ENCODE measurements at places on chromosomes 12 and 14. TPM values are rescaled to one million over a fixed set of nuclear protein-coding genes. Genes with fewer than 3 reads are reported as not detected.
A peak's percentile ranks its signal among the peaks of the same experiment; 100 is the strongest.

- no peaks in the 10 kb centered on the region for H3K4me1 ChIP-seq
- no peak for DNase-seq
- no peaks in the 10 kb centered on the region for H3K27me3 ChIP-seq
- no peaks in the 10 kb centered on the region for H3K36me3 ChIP-seq
Measured at GRCh38 chr12:54294152-54294952, 6.5 kb downstream of the NFE2 start.

GRCh38 chr14:21915826-21916225, 242.2 kb upstream of the OR4E1 start:
- H3K27ac ChIP-seq, result no peak overlapping the region
- H3K4me1 ChIP-seq, result no peaks in the 10 kb centered on the region
- DNase-seq, result no peak
- H3K4me3 ChIP-seq, result no peak overlapping the region

DNA sequence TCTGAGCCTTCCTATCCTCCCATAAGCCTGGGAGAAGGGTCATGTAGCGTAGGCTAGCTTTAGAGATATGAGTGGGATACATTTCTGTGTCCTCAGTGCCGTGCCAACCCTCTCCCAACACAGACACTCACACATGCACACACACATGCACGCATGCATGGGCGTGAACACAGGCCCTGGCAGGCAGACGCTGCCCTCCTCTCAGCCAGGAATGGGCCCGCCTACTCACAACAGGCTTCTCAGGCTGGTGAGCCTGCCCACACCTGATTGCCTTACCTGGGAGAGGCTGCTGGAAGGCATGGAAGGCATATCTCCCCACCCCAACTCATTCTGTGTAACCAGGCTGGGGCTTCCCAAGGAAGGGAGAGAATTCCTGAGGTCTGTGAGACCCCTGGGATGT, 12.8 kb upstream of the ACVR1B start:
- no peaks in the 10 kb centered on the region for H3K27me3 ChIP-seq
- H3K4me1 ChIP-seq, result peaks cover 8% of the 10 kb centered on the region
- H3K27ac ChIP-seq, result no peak overlapping the region
- no peak for DNase-seq
- no peaks in the 10 kb centered on the region for H3K36me3 ChIP-seq

GRCh38 chr14:63964113-63964512, 111.3 kb downstream of the SYNE2 start:
- no peak for DNase-seq
- H3K27me3 ChIP-seq, result no peaks in the 10 kb centered on the region
- no peaks in the 10 kb centered on the region for H3K4me1 ChIP-seq
- H3K4me3 ChIP-seq, result no peak overlapping the region
- H3K27ac ChIP-seq, result no peak overlapping the region

DNA sequence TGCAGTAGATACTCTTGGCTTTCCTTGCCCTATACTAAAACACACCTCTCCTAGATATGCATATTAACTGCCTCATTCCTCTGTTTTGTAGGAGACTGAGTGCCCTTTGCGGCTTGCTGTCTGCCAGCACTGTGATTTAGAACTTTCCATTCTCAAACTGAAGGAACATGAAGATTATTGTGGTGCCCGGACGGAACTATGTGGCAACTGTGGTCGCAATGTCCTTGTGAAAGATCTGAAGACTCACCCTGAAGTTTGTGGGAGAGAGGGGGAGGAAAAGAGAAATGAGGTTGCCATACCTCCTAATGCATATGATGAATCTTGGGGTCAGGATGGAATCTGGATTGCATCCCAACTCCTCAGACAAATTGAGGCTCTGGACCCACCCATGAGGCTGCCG, 15.4 kb downstream of the TRAFD1 start:
- H3K36me3 ChIP-seq, result peaks cover 93% of the 10 kb centered on the region
- no peak overlapping the region for H3K4me3 ChIP-seq
- no peaks in the 10 kb centered on the region for H3K27me3 ChIP-seq
- H3K27ac ChIP-seq, result no peak overlapping the region

- H3K27me3 ChIP-seq, result no peaks in the 10 kb centered on the region
- H3K4me3 ChIP-seq, result no peak overlapping the region
- H3K36me3 ChIP-seq, result no peaks in the 10 kb centered on the region
Measured at GRCh38 chr14:26398616-26399015, 199.2 kb downstream of the NOVA1 start.

GRCh38 chr12:91074154-91074709, 16.4 kb upstream of the KERA start:
- DNase-seq, result no peak
- H3K4me3 ChIP-seq, result no peak overlapping the region
- H3K27ac ChIP-seq, result no peak overlapping the region
- H3K36me3 ChIP-seq, result no peaks in the 10 kb centered on the region
- no peaks in the 10 kb centered on the region for H3K4me1 ChIP-seq

DNA sequence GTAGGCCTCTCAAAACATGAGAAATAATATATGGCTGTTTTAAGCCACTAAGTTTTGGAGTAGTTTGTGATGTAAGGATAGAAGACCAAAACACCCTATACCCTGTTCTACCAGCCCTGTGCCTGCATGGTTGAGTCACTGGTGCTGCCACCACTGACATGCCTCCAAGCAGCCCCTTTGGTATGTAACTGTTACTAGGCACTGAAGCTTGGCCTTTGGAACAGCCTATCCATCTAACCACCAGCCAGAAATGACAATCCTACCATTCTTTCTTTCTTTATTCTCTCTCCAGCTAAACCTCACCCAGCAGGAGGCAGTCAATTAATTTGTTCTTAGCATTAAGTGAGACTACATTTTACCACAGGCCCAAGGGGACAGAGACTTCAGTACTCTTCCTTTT, 240.3 kb downstream of the MSRB3 start:
- H3K4me1 ChIP-seq, result no peaks in the 10 kb centered on the region
- no peaks in the 10 kb centered on the region for H3K36me3 ChIP-seq
- no peak for DNase-seq
- no peaks in the 10 kb centered on the region for H3K27me3 ChIP-seq
- H3K4me3 ChIP-seq, result no peak overlapping the region

DNA sequence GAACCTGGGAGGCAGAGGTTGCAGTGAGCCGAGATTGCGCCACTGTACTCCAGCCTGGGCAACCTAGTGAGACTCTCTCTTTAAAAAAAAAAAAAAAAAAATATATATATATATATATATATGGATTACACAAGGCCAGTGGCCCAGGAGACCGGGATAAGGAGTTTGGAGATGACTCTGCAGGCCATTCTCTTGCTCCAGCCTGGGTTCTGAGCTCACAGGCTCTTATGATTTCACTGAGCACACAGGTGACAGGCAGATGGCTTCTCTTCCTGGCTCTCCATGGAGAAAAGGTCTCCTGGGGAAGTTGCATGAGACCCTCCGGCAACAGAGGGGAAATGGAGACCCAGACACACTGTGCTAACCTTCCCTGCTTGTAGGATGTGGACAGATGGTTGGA, 98.7 kb upstream of the VASH1 start:
- H3K4me3 ChIP-seq, result no peak overlapping the region
- no peaks in the 10 kb centered on the region for H3K36me3 ChIP-seq
- DNase-seq, result no peak
- H3K4me1 ChIP-seq, result no peaks in the 10 kb centered on the region
- no peak overlapping the region for H3K27ac ChIP-seq

- no peak overlapping the region for H3K4me3 ChIP-seq
- no peak overlapping the region for H3K27ac ChIP-seq
- DNase-seq, result no peak
- no peaks in the 10 kb centered on the region for H3K36me3 ChIP-seq
Measured at GRCh38 chr12:51377099-51377984, 13.9 kb downstream of the GALNT6 start.

DNA sequence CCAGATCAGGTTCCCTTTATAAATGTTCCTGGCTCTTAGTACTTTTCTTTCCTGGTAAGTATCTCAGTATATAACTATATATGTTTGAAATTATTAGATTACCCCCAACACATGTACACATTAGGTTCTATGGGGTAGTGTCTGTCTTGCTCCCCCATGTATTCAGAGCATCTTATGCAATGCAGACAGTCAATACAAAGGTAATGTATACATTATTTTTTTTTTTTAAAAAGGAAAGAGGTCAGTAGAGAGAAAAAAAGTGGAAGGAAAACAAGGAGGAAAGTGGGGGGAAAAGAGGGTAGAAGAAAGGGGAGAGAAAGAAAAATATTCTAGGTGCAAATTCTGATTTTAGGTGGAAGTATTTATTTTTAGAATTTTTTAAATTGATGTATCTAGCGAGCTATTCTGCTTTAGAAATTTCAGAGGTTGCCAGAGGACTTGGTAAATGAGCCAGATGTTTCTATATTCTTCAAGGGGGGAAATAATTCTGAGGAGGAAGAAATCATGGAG, 157.9 kb downstream of the STXBP6 start:
- H3K36me3 ChIP-seq, result no peaks in the 10 kb centered on the region
- H3K4me3 ChIP-seq, result no peak overlapping the region

DNA sequence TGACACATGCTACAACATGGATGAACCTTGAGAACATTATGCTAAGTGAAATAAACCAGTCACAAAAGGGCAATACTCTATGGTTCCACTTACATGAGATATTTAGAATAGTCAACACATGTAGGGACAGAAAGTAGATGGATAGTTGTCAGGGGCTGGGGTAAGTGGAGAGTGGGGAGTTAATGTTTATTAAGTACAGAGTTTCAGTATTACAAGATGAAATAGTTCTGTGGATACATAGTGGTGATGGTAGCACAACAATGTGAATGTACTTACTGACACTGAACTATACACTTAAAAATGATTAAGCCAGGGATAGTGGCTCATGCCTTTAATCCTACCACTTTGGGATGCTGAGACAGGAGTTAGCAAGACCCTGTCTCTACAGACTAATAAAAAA, 8.7 kb downstream of the NUP107 start:
- no peak overlapping the region for H3K27ac ChIP-seq
- H3K27me3 ChIP-seq, result no peaks in the 10 kb centered on the region
- H3K4me3 ChIP-seq, result no peak overlapping the region
- DNase-seq, result no peak
- H3K4me1 ChIP-seq, result no peaks in the 10 kb centered on the region

- DNase-seq, result peak; percentile 41
- H3K27me3 ChIP-seq, result no peaks in the 10 kb centered on the region
- no peaks in the 10 kb centered on the region for H3K36me3 ChIP-seq
Measured at GRCh38 chr12:67827820-67828383, 161.3 kb upstream of the IFNG-AS1 start.

GRCh38 chr12:116019415-116019814, 258.1 kb downstream of the MED13L start:
- peak overlapping the region; percentile 49 for H3K27ac ChIP-seq
- peaks cover 15% of the 10 kb centered on the region for H3K36me3 ChIP-seq
- H3K4me3 ChIP-seq, result no peak overlapping the region

DNA sequence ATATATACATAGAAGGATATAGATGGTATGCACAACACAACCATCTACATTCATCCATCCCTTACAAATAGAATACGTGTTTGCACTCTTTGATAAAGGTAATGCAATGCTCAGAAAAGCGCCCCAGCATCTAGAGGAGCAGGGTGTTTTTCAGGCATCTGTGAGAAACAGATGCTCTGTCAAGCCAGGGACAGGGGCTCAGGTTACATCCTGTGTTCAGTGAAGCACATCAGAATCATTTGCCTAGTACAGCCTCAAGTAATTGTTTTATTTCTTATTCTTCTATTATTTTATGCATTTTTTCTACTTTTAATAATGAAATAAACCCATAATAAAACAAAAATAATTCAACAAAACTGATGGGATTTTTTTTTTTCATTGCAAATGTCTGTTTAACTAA, 50.5 kb upstream of the HIF1A start:
- H3K36me3 ChIP-seq, result no peaks in the 10 kb centered on the region
- no peak overlapping the region for H3K4me3 ChIP-seq
- H3K27me3 ChIP-seq, result no peaks in the 10 kb centered on the region
- peaks cover 8% of the 10 kb centered on the region for H3K4me1 ChIP-seq
- H3K27ac ChIP-seq, result no peak overlapping the region

DNA sequence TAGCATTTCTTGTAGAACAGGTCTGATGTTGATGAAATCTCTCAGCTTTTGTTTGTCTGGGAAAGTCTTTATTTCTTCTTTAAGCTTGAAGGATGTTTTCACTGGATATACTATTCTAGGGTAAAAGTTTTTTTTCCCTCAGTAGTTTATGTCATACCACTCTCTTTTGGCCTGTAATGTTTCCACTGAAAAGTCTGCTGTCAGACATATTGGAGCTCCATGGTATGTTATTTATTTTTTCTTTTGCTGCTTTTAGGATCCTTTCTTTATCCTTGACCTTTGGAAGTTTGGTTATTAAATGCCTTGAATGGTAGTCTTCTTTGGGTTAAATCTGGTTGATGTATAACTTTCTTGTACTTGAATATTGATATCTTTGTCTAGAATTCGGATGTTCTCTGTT, 306.1 kb downstream of the FUT8 start:
- H3K27ac ChIP-seq, result no peak overlapping the region
- H3K27me3 ChIP-seq, result no peaks in the 10 kb centered on the region
- H3K4me1 ChIP-seq, result no peaks in the 10 kb centered on the region
- H3K4me3 ChIP-seq, result no peak overlapping the region
- DNase-seq, result no peak

- H3K27me3 ChIP-seq, result peaks cover 24% of the 10 kb centered on the region
- no peak for DNase-seq
- peaks cover 6% of the 10 kb centered on the region for H3K4me1 ChIP-seq
- no peaks in the 10 kb centered on the region for H3K36me3 ChIP-seq
- no peak overlapping the region for H3K27ac ChIP-seq
Measured at GRCh38 chr12:27336282-27336653, 3.6 kb downstream of the BMAL2 start.

GRCh38 chr12:72141381-72141780, 130.8 kb upstream of the TRHDE start:
- no peak for DNase-seq
- H3K27ac ChIP-seq, result no peak overlapping the region
- no peaks in the 10 kb centered on the region for H3K4me1 ChIP-seq
- no peaks in the 10 kb centered on the region for H3K27me3 ChIP-seq
- no peaks in the 10 kb centered on the region for H3K36me3 ChIP-seq

DNA sequence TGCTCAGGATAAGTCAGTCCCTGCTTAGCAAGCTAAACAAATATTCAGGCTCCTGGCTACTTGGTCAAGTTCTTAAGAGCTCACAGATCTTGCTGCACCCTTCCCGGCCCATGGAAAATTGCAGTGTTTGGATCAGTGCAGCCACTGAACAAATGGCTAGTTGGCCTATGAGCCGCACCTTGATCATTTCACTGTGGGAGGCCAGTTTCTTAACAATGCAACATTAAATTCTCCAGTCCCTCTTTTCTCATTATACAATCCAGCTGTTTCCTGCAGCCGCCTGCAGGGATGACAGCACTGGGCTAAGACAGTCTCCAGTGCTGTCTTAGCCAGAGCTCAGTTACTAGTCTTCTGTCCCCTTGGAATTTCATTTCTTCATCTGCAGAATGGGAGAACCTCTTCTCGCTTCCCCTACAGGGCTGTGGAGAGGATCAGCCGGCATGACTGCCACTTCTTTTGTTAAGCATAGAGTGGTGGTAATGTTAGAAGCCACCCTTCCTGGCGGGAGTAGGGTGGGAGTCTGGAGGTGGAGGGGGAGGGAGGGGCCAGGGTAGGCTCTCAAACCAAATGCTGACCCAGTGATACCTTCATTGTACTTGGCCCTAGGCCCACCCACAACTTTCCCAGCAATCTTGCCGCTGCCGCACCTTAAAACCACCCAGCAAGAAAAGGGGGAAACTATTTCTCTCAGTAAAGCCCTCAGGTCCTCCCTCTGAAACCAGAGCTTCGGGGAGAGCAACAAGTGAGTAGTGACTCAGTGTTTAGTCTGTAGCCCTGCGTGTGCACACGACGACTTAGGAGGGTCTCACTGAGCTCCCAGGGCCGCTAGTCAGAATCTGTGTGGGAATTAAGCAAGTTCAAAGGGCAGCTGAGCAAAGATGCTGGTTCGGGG, 145.7 kb downstream of the NUAK1 start:
- H3K36me3 ChIP-seq, result no peaks in the 10 kb centered on the region
- H3K4me1 ChIP-seq, result no peaks in the 10 kb centered on the region
- H3K27ac ChIP-seq, result no peak overlapping the region
- H3K4me3 ChIP-seq, result no peak overlapping the region

SDR9C7 gene
- total RNA-seq, result not detected

DNAJC22 gene
- total RNA-seq, result not detected

EID3 gene
- total RNA-seq, result 0.51 TPM

ACRBP gene
- 0.71 TPM for total RNA-seq

C12orf76 gene
- total RNA-seq, result 3.0 TPM

CARMIL3 gene
- total RNA-seq, result not detected

Data from gastrocnemius medialis (tissue), 4 donors.